Mesendoderm (in vitro differentiated cells): ENCODE measurements at places on chromosomes 11 and 22.

DNA sequence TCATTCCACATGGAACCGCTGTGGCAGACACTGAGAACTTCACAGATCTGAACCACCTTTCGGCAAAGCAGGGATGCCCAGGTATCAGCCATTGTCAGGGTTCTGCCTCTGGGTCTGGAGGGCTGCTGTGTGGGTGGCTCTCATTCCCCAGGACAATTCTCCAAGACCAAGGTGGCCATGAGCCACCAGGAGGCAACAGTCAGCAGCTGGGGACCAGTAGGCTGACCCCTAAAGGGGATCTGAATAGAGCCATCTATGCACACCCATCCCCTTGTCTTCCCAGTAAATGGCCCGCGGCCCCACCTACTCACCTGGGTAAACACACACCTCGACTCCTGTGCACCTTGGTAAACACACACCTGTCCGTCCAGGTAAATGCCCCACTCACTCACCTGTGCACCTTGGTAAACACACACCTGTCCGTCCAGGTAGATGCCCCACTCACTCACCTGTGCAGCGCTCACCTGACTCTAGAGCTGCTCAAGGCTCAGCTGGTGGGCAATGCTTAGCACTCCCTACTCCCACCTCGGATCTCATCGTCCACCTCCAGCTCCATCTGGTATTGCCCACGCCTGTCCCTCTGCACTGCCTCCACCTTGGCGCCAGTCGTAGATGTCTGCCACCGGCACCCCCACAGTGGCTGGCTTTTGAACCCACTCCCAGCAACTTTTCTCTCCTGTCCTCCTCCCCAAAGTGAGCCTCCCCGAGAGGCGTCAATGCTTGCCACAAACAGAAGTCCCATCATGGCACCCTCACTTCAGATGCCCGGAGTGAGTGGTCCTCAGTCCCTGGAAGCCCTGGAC is 10.2 kb downstream of the SLC25A1 start:
- H3K27ac ChIP-seq = no peak overlapping the region
- peaks cover 17% of the 10 kb centered on the region for H3K27me3 ChIP-seq
- DNase-seq = no peak
- no peaks in the 10 kb centered on the region for H3K36me3 ChIP-seq

- H3K4me3 ChIP-seq = no peak overlapping the region
- no peaks in the 10 kb centered on the region for H3K27me3 ChIP-seq
- H3K36me3 ChIP-seq = peaks cover 10% of the 10 kb centered on the region
- no peak overlapping the region for H3K27ac ChIP-seq
- no peak for DNase-seq
Observed at GRCh38 chr11:65864706-65865471, 4.7 kb downstream of the MUS81 start.

- no peaks in the 10 kb centered on the region for H3K27me3 ChIP-seq
- H3K4me1 ChIP-seq = peaks cover 1% of the 10 kb centered on the region
- DNase-seq = no peak
- H3K36me3 ChIP-seq = no peaks in the 10 kb centered on the region
Observed at GRCh38 chr11:99424313-99425084, 403.8 kb downstream of the CNTN5 start.

- H3K27ac ChIP-seq = no peak overlapping the region
- H3K36me3 ChIP-seq = no peaks in the 10 kb centered on the region
- no peaks in the 10 kb centered on the region for H3K27me3 ChIP-seq
- H3K4me3 ChIP-seq = no peak overlapping the region
- DNase-seq = no peak
Observed at GRCh38 chr11:13040969-13041561, 31.9 kb downstream of the RASSF10 start.

DNA sequence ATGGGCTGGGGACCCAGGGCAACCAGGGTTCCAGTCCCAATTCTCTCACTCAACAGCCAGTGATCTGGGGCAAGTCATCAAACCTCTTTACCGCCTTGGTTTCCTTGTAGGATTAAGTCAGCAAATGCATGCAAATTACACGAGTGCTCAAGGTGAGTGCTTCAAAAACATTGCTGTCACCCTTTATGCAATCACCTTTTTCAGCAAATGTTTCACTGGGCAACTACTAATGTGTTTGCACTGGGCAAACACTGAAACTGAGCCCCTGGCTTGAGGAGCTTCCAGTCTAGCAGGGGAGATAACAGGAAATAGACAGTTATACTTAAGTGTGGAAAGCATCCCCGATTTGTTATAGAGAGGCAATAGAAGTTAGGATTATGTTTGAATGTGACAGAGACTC is 37.7 kb upstream of the DMC1 start:
- H3K27me3 ChIP-seq = no peaks in the 10 kb centered on the region
- H3K27ac ChIP-seq = no peak overlapping the region
- H3K4me3 ChIP-seq = no peak overlapping the region
- H3K4me1 ChIP-seq = no peaks in the 10 kb centered on the region
- DNase-seq = no peak
- no peaks in the 10 kb centered on the region for H3K36me3 ChIP-seq

- H3K4me3 ChIP-seq = peak overlapping the region; percentile 86
- peaks cover 29% of the 10 kb centered on the region for H3K36me3 ChIP-seq
- peaks cover 27% of the 10 kb centered on the region for H3K4me1 ChIP-seq
- peak; percentile 98 for DNase-seq
- no peaks in the 10 kb centered on the region for H3K27me3 ChIP-seq
- peak overlapping the region; percentile 95 for H3K27ac ChIP-seq
Observed at GRCh38 chr11:75563978-75564552, 2.0 kb downstream of the SERPINH1 start.

DNA sequence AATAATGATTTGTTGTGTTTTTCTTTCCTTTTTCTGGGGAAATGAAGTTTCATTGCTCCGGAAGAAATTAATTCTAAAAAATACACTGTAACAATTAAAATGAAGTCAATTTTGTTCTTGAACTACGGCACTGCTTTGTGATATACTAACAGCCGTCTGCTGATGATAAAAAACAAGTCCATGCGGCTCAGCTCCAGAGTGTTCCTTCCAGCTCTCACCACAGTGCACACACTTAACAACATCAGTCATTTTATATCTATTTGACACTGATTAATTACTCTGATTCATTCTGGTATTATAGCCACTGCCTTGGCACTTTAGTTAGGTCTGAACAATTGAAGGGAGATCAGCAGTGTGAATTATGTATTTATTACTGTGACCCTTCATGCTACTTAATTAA is 97.4 kb upstream of the SLC6A5 start:
- H3K27me3 ChIP-seq = no peaks in the 10 kb centered on the region
- H3K36me3 ChIP-seq = no peaks in the 10 kb centered on the region
- H3K27ac ChIP-seq = no peak overlapping the region
- DNase-seq = no peak
- no peaks in the 10 kb centered on the region for H3K4me1 ChIP-seq

GRCh38 chr11:2164861-2165555 is 4.0 kb upstream of the INS start:
- no peak overlapping the region for H3K27ac ChIP-seq
- H3K4me1 ChIP-seq = no peaks in the 10 kb centered on the region
- H3K4me3 ChIP-seq = no peak overlapping the region
- H3K36me3 ChIP-seq = no peaks in the 10 kb centered on the region
- no peaks in the 10 kb centered on the region for H3K27me3 ChIP-seq
